ENCODE measurements at places on chromosomes 11 and 22. TPM values are rescaled to one million over a fixed set of nuclear protein-coding genes. Genes with fewer than 3 reads are reported as not detected.

Gene INS
- total RNA-seq: not detected

Gene OR8B12
- total RNA-seq: not detected

Gene TRIM51
- not detected for total RNA-seq

Gene RFPL2
- not detected for total RNA-seq

Gene CALCA
- total RNA-seq: not detected

Data from fibroblast of the aortic adventitia (primary cell).